ENCODE measurements at places on chromosomes 5 and 9.

DNA sequence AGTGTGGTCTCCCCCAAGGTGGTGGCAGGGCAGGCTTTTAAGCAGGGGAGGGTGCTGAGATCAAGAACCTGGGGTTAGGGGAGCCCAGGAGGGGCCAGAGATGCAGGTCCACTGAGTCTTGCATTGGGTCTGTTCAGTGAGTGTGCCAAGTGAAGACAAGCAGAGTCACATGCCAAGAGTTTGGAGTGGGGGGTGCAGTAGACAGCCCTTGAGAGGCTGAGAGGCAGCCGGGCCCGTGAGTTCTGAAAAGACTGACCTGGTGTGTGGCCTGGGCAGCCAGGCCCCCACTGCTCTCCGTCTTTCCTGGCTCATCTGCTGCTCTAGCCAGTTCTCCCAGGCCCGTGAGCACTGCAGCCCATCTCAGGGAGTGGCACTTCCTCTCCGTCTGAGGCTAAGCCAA is 120.0 kb downstream of the DAB2IP start:
- DNase-seq: no peak

DNA sequence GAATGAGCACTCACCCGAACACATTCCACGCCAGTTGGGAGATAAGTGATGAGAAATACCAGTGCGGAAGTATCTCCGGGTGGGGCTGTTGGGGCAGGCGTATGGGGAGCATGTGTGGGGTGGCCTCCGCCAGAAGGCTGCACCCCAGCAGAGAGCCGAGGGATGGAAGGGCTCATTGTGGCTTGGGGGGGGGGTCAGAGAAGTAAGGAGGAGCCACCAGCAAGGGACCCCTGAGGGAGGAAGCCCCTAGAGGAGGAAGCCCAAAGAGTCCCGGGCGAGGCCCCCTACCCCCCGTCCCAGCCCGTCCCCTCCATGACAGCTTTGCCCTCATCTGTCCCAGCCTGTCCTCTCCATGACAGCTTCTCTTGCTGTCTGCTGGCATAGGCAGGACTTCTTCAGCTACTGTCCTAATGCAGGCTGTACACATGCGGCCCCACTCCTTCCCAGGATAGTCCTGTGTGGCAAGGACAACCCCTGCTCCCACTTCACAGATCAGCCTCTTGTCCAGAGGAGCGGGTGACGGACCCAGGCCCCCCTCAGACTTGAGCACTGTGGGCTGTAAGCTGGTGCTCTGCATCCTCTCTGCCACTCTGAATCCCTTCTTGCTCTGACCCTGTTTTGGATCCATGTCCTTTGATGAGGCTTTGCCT is 239.6 kb downstream of the CACNA1B start:
- DNase-seq: no peak

DNA sequence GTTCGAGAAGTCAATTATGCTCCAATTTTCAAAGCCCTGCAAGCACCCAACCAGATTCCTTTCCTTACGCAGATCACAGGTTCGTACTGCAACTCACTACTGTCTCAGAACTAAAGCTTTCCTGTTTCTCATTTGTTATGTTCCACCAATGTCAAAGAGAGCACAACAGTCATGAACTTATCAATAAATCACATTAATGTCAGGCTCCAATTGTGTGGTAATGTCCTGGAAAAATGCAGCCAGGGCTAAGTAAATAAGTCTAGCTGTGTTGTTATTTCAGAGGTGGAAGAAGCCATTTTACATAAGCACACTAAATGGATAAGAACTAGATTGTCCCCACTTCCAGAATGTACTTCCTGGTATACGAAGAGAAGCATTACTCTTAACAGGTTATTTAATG is 488.6 kb upstream of the PTGER4 start:
- DNase-seq: peak; percentile 11

DNA sequence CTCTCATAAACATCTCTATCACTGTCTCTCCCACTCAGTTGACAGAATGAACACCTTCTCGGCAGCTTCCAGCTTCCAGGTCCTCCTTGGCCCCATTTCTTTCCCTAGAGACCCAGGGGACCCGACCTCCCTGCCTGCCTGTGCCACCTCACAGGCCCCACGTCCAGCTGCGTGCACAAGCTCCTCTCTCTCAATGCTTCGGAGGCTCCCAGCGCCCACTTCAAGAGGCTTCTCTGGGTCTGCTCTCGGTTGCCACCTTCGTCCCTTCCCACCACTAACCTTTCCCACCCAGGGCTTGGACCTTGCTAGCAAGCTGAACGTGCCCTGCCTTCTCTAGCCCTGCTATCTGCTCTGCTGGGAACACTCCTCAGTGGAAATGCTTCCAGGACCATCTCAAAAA is 2.8 kb upstream of the N4BP3 start:
- no peak for DNase-seq

DNA sequence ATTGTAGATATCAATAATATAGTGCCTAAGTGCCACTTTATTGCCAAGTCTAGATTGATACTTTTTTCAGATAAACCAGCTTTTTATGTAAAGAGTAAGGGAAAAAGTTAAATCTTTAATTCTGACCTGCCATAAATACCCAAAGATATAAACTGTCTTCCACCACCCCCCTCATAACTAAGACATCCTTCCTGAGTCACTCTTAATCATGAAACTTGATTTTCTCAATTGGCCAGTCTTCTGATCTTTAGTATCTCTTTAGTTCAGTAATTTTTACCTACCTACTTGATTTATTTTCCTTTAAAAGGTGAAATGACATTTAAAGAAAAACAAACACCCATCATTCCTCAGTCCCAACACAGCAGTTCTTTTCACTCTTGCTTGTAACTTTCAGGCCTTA is 21.8 kb downstream of the C5orf22 start:
- DNase-seq: no peak
